ENCODE measurements at places on chromosomes 7 and 10. TPM values are rescaled to one million over a fixed set of nuclear protein-coding genes. Genes with fewer than 3 reads are reported as not detected.

GRCh38 chr7:92498557-92498956 lies 20.8 kb upstream of the ERVW-1 start:
- DNase-seq: no peak

- DNase-seq: no peak
Measured at GRCh38 chr10:17792991-17793390, 16.2 kb upstream of the MRC1 start.

Gene PON1
- not detected for total RNA-seq

GRCh38 chr7:4690953-4691856 lies 9.1 kb downstream of the FOXK1 start:
- DNase-seq: no peak

- no peak for DNase-seq
Measured at GRCh38 chr7:80197627-80198026, 63.0 kb downstream of the GNAI1 start.

GRCh38 chr10:29703271-29703670 lies 68.5 kb upstream of the SVIL start:
- DNase-seq: no peak

DNA sequence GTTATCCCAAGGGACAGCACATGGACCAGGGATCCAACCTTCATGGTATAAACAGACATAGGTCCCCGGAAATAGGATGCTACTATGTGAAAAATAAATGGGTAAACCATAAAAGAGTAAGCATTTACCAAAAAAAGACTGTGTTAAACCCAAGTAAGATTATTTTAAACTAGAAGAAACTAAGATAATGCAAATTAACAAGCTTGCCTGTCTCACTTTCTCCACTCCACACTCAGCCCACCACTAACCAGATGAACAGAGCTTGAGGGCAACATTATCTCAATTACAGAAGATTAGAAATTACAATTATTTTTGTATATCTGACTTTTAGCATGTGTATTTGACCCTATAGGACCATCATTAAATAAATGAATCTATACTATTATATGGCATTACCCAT lies 117.2 kb upstream of the CAV2 start:
- no peak for DNase-seq

Gene AOC1
- total RNA-seq: 0.75 TPM

Gene OTUD1
- 24.1 TPM for total RNA-seq

Gene TDRD1
- 0.53 TPM for total RNA-seq

DNA sequence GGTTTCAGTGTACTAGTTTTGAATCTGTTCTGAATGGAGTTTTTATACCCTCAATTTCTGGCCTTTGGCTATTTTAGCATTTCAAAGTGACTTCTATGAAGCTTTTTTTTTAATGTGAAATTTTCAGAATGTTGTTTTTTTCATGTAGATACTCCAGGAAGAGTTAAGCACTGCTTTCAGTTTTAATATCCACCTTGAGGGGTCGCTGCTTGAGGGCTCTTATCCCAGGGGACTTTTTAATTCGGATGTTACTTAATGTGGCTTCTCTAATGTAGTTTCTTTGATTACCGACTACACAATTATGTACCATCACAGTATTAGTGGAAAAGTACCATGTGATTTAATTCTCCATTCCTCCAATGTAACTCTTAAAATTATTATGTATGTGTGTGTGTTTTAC lies 5.2 kb downstream of the IFIT5 start:
- DNase-seq: no peak

DNA sequence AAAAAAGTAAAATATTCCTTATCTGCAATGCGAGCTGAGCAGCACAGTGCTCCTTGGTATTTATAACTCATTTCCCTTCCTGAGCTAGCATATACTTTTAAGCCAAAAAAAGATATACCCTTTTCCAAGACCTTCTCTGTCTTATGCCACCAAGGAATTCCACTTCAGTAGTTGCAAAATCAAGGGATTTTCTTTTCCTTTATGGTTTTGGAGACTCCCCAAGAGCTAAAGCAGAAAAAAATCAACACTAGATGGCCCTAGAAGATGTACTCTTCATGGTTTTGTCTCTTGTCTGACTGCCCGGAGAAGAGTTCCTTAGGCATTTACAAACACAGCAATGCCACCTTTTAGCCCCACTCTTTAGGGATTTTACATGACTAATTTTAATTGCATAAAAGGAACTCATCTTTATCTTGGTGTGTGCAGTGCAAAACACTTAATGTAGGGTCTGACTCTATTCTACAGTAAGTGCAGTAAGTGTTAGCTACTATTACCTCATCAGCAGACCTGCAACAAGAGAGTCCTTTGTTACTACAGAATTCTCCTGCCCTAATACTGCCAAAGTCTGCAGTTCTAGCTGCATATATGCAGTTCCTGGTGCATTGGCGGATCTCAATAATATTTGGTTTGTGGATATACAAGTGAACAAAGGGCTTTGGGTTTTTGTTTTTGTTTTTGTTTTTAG lies 443.3 kb downstream of the GFRA1 start:
- no peak for DNase-seq

Gene HMX3
- not detected for total RNA-seq

Gene VGF
- not detected for total RNA-seq

GRCh38 chr10:125811251-125811650 lies 11.8 kb downstream of the UROS start:
- no peak for DNase-seq

Gene ST8SIA6
- total RNA-seq: not detected

DNA sequence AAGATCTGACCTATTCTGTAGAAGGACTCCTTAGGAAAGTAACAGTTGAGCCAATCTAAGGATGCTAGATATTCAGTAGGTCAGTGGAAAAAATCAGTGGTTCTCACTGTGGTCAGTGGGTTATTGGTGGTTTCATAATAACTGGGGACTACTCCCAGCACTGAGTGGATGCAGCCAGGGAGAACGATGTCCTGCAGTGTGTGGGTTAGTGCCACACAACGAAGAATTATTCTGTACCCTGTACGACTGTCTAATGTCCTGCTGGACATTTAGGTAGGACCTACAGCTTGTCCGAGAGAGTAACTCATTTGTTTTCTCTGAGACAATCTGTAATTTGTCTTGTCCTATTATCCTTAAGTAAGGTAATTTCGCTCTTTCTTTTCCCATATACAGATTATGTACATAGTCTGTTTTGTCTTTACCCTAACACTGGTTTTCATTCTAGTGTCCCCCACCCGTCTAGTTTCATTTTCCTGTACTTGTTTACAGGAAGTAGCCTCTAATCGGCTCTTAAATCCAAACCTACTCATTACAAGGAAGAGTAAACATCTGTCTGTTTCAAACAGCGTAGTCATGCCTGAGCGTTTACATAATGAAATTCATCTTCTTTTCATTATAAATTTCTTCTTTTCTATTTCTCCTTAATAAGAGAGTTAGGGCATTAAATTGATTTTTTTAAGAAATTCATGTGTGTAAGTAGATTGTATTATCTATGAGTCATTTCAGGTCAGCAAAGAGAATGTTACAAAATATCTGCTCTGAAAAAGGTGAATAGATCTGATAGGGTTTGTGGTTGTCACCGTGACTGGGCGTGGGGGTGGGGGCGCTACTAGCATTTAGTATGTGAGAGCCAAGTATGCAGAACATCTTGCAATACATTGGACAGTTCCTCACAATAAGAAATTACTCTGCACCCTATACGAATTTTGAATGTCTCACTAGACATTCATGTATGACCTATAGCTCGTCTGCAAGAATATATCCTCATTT lies 8.3 kb upstream of the ZC3HAV1L start:
- no peak for DNase-seq

DNA sequence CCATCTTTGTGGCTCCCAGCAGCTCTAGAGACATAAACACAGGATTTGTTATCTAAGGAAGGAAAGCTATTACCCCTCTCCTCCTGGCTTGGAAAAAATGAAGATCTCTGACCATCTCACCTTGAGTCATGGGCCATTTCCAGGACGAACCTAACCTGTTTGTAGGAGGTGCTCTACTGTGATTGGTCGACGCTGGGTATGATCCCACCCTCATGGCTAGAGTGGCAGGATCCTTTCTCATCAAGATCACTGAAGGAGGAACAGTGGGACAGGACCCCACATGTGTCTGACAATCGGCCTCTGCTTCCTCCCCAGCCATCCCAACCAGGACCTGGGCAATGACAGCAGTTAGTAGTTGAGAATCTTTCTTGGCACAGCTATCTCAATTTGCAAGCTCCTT lies 144.1 kb downstream of the EMX2 start:
- DNase-seq: no peak

- DNase-seq: no peak
Measured at GRCh38 chr7:137454246-137454724, 110.8 kb upstream of the PTN start.

Gene PDE6C
- not detected for total RNA-seq

DNA sequence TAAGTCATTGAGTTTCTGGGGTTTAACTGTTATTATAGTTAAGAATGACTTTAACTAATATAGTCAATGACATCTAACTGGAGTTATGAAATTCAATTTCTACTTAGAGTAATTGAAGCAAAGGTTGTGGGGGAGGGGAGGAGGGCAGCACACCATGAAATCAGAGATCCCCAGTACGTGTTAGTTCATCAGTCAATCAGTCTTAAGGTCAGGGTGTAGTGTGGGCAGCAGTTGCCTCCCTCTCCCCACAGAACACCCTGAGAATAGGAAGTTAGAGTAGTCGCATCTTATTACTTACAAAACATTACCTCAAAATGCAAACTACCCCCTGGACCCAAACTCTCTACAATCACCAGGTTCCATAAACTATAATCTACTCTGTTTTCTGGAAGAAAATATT lies 7.0 kb upstream of the HPS1 start:
- no peak for DNase-seq

DNA sequence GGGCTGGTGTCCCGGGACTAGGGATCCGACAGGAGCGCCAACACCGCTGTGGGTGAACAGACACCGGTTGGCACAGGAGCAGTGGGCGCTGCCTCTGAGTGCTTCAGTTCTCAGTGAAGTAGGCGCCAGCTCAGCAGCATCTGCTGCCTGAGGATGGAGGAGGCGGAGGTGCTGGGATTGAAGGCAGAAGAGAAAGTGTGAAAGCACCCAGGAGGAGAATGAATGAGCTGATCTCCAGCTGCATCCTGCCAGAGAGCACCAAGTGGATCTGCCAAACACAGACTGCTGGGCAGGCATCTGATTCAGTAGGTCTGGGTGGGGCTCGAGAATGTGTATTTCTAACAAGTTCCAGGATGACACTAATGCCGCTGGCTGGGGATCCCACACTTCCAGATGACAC lies 74.5 kb downstream of the LANCL2 start:
- no peak for DNase-seq

GRCh38 chr10:120508393-120508792 lies 51.4 kb downstream of the PLPP4 start:
- DNase-seq: no peak

Gene FAM25C
- not detected for total RNA-seq

GRCh38 chr7:111470998-111471397 lies 91.3 kb downstream of the IMMP2L start:
- DNase-seq: no peak

Gene CTAGE15
- total RNA-seq: 0.21 TPM

DNA sequence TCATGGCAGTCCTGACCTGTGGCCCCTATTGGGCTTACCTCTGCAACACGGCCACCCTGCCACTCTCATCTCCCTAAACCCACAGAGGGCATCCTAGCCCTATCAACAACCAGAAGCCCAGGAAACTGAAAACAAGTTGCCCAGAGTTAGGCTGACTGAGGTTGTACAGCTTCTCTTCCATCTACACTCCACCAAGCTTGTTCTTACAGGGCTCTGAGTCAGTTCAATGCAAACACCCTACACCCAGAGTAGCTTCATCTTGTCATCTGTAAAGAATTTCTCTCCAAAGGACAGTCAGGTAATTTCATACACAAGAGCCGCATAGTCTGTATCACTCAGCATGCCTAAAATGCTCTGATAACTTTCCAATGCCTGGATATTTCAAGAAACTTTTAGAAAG lies 175.4 kb downstream of the ARID5B start:
- DNase-seq: no peak

DNA sequence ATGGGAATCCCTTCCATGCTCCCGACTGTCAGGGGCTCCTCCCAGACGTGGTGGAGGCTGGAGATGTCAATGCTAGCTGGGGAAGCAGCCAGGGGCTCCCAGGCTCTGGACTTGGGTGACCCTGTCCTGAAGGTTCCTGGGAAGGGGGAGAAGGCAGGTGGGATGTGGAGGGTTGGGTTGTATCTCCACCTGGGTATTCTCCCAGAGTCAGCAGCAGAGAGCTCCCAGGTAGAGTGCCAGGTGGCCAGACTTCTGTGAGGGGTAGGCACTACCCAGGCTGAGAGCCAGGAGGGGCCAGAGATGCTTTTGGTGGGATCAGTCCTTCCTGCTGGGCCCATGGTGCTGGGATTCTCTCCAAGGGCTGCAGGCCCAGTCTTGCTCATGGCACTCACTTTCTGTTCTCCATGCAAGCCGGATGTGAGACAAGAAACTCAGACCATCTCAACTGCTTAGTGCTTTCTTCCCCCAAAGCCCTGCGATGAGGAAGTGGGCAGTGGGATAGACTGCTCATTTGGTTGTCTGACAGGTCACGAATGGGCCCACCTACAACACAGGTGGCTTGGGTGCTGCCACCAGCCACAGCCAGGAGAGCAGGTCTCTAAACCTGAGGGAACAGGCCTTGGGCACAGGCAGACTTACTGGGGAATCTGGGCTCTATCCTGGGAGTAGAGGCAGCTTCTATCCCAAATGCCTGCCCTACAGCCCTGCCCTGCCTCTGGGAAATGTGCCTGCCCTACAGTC lies 52.5 kb upstream of the CAMK2B start:
- DNase-seq: no peak

GRCh38 chr7:76296743-76297740 lies 5.4 kb upstream of the HSPB1 start:
- DNase-seq: peak; percentile 89

Gene MINDY4
- total RNA-seq: 6.0 TPM

GRCh38 chr7:134388336-134389019 lies 70.4 kb downstream of the AKR1B1 start:
- no peak for DNase-seq

- DNase-seq: no peak
Measured at GRCh38 chr10:51106311-51106945, 32.1 kb downstream of the PRKG1 start.

GRCh38 chr7:84637568-84638338 lies 443.2 kb upstream of the SEMA3A start:
- DNase-seq: no peak

GRCh38 chr7:36736899-36737211 lies 12.6 kb upstream of the AOAH start:
- DNase-seq: no peak

- no peak for DNase-seq
Measured at GRCh38 chr7:132904209-132904608, 177.7 kb downstream of the CHCHD3 start.

GRCh38 chr10:74841265-74841973 lies 15.0 kb downstream of the KAT6B start:
- no peak for DNase-seq

Data from ascending aorta (tissue), 2 donors.